ENCODE measurements at places on chromosomes 5 and 9.

GRCh38 chr9:74496819-74497747, at the start of gene RORB:
Gene RORB (plus strand): TSS chr9:74497335. CDS start chr9:74497977, 642 bp downstream.
- DNase-seq: no peak

DNA sequence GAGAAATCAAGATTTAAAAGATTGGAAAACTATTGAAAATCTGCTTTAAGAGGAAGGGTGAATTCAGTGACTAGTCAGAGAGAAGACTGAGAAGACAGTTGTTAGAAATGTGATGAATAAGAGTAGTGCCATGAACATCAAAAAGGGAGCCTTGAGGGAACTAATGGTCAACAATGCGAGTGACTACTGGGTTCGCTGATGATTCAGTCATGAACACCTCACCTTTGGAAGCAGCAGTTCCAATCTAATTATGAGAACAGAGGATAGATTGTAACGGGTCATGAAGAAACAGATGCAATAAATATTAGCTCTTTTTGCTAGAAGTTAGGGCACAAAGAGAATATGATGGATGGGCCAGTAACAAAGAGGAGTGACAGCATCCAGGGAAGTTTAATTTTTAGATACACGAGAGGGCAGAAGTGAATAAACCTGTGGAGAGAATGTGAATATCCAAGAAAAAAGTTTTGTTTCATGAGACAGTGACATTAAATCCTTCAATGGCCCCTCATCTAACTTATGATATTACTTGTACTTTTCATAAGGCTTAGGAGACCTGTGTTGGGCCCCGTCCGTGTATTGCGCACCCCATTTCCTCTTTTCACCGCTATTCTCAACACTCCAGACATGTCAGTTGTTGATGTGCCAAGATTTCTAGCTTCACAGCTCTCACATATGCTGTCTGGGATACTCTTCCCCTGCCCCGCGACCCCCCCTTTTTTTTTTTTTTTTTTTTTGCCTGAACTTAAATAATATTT, 23.5 kb upstream of the IFNE start:
- no peak for DNase-seq

GRCh38 chr9:120438836-120439546, 141.0 kb downstream of the CDK5RAP2 start:
- DNase-seq: no peak

GRCh38 chr5:110517396-110517795, 209.1 kb downstream of the TMEM232 start:
- DNase-seq: no peak

GRCh38 chr5:139634028-139634325, 14.2 kb upstream of the CXXC5 start:
- DNase-seq: no peak

- no peak for DNase-seq
These were observed at the start of gene IL7R for GRCh38 chr5:35856765-35857351. Gene IL7R (plus strand): TSS chr5:35856891. CDS start chr5:35856978, 87 bp downstream.

GRCh38 chr9:71446473-71447411, 321.6 kb downstream of the CEMIP2 start:
- peak; percentile 21 for DNase-seq

DNA sequence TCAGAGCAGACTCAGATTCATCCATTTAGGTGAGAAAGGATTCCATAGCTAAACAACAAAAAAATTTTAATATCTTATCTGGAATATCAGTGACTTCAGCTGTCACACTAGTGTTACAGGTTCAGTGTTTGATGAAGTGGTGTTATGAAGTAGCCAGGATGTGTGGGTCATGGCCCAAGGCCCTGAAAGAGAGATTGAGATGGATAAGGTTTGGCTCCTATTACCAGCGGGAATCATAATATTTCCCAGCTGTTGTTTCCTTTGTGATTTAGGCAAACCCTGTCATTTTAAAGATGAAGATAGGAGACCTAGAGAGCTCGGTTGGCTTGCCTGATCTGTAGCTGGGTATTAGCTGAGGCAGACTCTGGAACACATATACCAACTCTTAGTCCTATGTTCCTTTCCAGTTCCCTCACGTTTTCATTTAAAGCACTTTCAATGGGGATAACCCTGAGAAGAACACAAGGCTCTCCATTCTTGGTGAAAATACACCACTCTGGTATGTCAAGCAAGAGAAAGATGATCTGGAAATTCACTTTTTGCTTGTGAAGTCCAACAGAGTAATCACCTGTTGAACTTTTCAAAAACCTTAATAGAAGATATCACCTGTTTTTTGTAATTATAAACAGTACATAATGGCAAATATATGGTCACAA, 54.8 kb downstream of the SV2C start:
- no peak for DNase-seq

DNA sequence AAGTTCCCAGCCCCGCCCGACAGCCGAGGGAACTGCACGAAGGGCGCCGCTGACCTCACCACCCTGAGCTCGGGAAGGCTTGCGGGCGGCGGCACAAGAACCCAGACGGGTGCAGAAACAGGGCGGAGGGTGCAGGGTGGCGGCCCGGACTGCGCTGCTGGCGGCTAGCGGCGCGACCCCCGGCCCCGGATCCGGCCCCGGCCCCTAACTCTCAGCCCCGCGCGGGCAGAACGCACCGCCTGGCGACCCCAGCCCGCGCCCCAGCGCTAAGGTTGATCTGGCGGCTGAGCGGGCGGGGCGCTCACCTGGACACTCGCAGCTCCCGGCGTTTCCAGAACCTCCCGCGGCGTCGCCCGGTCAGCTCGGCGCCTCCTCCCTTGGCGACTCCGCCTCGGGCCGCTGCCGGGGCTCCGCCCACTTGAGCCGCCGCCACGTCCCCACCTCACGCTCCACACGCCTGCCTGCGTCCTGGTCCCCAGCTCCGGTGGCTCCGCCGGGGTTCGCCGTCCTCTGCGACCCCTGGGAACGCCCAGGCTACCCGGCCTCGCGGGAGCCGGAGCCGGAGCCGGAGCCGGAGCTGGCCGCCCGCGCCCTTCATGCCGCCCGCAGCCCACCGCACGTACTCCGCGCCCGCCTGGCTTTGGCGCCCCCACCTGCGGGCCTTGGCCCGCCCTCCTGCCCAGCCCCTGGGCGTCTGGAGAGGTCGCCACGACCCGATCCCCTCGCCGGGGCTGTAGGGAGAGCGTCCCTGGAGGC, at the start of gene P4HA2:
Gene P4HA2 (minus strand): TSS at position 369 of the 756 bp plus-strand sequence. CDS start 9,227 bp downstream, outside the sequence.
- DNase-seq: no peak

DNA sequence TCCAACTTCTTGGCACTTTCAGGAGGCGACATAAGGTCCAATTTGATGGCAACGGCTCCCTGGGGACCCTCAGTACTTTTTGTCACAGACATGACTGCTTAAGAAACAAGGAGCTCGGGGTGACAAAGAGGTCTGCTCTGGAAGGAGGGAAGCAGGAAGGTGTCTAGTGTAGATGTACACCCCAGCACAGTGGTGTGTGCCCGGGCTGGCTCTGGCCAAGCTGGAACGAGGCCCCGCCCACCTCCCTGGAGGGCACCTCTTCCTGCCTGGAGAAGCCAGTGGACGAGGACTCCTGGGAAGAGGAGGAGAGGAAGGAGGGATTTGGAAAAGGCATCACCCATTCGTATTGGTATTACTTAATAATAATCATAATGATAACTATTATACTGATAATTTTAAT, at the start of gene SLC36A2:
Gene SLC36A2 (minus strand): TSS at position 191 of the 400 bp plus-strand sequence. CDS start 99 bp downstream, at position 92.
- DNase-seq: no peak

DNA sequence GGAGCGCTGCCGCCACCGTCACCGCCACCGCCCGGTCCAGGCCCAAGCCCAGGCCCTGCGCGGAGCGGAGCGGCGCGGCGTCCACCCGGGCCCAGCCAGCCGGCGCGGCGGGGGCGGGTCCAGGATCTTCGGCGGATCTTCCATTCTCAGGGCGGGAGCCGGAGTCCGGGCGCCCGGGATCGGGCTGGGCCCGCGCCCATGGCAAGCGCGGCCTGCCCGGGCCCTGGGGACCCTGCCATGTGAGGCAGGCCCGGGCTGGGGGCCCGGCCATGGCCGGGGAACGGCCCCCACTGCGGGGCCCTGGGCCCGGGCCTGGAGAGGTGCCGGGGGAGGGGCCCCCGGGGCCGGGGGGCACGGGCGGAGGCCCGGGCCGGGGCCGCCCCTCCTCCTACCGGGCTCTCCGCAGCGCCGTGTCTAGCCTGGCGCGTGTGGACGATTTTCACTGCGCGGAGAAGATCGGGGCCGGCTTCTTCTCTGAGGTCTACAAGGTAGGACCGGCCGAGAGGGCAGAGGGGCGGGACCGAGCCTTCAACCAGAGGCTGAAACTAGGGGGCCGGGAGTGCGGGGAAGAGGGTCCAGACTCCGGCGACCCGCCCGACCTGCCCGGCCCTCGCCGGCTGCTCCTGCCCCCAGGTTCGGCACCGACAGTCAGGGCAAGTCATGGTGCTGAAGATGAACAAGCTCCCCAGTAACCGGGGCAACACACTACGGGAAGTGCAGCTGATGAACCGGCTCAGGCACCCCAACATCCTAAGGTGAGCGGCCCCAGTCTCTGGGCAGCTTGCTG, 482 bp downstream of the TESK1 start:
- no peak for DNase-seq

DNA sequence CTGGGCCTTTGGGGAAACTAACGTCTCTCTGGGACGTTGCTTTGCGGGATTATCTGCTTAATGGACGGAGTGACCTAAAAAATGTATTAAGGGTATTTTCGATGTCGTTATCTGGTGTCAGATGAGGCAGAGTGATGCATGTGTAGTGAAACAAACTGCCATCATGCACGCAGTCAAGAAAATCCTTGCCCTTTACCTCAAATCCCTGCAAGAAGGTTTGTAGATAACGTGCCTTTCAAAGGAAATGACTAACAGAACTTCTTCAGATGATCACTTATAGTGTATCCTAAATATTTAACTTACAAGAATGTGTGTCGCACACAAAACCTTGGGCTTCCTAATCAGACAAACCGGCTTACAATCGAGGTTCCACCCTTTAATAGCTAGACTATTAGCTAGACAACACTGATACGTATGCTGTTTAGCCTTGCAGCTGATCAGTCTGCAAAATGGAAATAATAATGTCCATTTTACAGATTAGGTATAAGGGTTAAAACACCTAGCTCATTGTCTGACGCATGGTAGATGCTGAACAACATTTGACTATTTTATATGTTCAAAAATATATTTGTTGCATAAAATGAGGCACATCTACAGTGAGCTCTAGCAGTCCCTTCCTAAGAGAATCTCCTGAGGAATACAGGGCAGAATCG, 541 bp upstream of the TBCA start:
- DNase-seq: no peak

Measured in HFF-Myc (cell line).